ENCODE measurements at places on chromosomes 1 and 21. TPM values are rescaled to one million over a fixed set of nuclear protein-coding genes. Genes with fewer than 3 reads are reported as not detected.

The GCSAML gene
- not detected for total RNA-seq

The HPDL gene
- total RNA-seq, result 1.3 TPM

The TBX19 gene
- total RNA-seq, result 0.26 TPM

The CYP4A22 gene
- not detected for total RNA-seq

The NADK gene
- total RNA-seq, result 38.8 TPM

The POU2F1 gene
- total RNA-seq, result 19.0 TPM

The NTNG1 gene
- total RNA-seq, result 0.64 TPM

The TOR1AIP2 gene
- total RNA-seq, result 66.4 TPM

The CYP4X1 gene
- 0.32 TPM for total RNA-seq

The PHC2 gene
- total RNA-seq, result 211 TPM

The LMOD1 gene
- total RNA-seq, result 1.0 TPM

The GPR61 gene
- total RNA-seq, result not detected

The NEGR1 gene
- total RNA-seq, result 3.2 TPM

The CTSS gene
- 2.2 TPM for total RNA-seq

The SPTA1 gene
- total RNA-seq, result not detected

The USH2A gene
- total RNA-seq, result not detected

The C8A gene
- total RNA-seq, result not detected

The RNF186 gene
- not detected for total RNA-seq

The WNT3A gene
- not detected for total RNA-seq

The CSF1 gene
- total RNA-seq, result 33.3 TPM

The ERRFI1 gene
- total RNA-seq, result 99.2 TPM

The EVA1C gene
- total RNA-seq, result 3.4 TPM

The OR2G6 gene
- not detected for total RNA-seq

The CRNN gene
- total RNA-seq, result not detected

The EPHA2 gene
- total RNA-seq, result 14.9 TPM

The FTCD gene
- not detected for total RNA-seq

The DPM3 gene
- total RNA-seq, result 104 TPM

The GBP1 gene
- total RNA-seq, result 22.9 TPM

The TCEA3 gene
- total RNA-seq, result 2.5 TPM

The LYPD8 gene
- total RNA-seq, result not detected

The TRNAU1AP gene
- total RNA-seq, result 16.5 TPM

The RPF1 gene
- 36.5 TPM for total RNA-seq

The GNAT2 gene
- total RNA-seq, result not detected

The TMPRSS3 gene
- not detected for total RNA-seq

Data from epithelial cell of alveolus of lung (primary cell).